HEK293T (cell line): ENCODE measurements at places on chromosomes 3 and 15.

DNA sequence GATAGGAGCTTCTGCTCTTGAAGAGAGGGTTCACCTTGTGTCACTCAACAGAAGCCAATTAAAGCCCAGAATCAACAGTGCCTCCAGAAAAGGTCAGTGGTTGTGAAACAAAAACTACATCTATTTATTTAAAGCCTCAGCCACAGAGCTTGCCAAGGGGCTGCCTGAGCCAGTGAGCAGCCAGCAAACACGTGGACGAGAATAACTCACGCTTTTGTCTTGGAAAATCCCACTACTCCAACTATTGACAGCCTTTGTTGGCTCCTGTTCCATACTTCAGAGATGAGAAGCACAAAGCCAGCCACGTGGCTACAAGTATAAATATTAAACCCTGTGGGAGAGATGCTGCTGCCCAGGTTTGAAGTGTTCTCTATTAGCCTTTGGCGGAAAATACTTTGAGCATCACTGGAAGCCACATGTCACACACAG, 10.3 kb downstream of the GPR156 start:
- DNase-seq: no peak

- no peak for DNase-seq
These were observed 227.0 kb downstream of the ARRDC4 start for GRCh38 chr15:98187549-98187948.

DNA sequence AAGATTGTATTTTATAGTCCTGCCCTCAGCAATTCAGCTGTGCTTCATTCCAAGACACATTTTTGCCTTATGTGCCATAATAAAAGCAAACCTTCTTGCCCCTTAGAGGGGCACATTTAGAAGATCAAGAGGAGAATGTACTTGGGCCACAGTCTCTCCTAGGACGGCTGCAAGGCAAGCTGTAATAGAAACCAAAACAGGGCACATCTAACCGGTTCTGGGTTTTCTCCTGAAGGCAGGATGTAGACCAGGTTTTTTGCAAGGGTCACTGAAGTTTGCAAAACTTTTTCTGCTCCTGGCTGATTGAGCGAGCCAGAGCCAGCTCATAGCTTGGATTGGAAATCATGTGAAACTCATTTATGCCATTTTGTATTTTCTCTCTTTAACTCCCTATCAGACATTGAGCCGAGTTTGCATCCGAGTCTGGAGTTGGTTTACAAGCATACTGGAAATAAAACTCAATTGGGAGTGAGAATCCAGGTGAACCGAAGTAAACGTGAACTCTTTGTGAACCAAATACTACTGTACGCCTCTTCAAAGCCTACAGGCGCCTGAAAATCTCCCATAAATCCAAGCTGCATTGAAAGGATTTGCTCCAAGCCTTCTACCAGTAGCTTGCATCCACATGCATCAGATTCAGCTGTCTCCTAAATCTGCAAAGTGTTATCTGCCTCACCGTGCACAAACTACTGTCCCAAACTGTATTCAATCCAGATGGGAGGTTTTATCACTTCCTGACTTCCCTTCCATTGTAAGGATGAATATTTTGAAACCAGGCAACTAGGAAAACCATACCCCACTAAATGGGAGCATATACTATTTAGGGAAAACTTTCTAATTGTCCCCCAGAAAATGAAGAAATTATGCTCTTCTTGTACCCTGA, 60.9 kb upstream of the TSC22D2 start:
- no peak for DNase-seq

DNA sequence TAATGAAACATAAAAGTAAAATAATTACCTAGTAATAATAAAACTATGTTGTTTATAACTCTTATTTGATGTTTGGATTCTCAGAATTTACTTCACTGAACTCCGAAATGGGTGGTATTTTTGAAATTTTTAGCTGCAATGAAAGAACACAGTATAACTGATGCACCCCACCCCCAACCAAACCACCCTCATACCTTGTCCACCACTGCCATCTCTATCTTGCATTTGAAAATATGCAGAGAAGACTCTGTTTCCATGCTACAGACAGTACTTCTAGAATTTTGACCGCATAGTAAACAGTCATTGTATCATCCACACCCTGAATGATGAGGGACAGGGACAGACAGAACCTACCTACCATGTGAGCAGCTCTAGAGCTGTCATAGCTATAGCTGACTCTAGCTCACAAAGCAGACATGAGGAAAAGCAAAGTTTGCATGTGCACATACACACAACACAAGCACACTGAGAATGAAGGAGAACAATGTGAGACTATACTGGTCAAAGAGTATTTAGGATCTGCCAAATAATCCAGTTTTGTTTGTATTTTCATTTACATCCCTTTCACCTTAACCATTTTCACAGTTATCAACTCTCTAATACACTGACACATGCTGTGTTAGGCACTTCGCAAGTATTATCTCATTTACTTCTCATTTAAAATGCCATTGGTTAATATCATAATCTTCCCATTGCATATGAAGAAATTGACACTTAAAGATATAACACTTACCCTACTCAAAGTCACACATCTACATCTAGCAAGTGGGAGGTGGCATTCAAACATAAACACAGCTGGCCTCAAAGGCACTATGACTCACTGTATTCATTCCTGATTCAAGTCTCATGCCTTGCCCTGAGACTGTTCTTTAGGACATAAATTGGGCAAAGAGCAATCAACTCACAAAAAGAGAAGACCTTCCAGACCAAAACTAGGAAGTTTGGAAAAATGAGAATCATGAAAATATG, 1014.7 kb upstream of the CFAP20DC start:
- no peak for DNase-seq

DNA sequence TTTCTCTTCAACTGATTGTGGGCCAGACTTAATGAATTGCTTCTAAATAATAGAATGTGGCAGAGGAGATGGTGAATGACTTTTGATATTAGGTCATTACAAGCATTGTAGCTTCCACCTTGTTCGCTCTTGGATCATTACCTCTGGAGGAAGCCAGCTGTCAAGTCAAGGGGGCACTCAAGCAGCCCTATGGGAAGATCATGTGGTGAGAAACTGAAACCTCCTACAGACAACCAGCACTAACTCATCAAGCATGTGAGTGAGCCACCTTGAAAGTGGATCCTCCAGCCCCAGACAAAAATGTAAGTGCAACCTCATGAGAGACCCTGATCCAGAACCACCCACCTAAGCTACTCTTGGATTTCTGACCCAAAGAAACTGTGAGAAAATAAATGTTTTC, 109.8 kb upstream of the TBC1D5 start:
- no peak for DNase-seq

DNA sequence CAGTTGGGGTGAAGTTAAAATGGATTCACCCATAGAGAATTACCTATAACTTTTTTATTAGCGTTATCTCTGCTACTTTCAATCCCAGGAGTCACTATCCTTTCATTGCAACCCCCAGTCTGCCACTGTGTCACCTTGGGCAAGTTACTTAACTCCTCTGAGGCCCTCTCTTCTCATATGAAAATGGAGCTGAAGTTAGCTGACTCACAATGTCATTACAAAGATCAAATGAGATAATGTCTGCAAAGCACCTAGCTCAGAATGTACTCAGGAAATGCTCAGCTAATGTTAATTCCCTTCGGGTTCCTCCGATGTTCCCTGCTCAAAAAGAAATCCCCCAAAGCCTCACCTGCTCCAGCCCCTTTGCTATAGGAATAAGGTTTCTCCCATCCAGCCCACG, 50.0 kb downstream of the TRIM42 start:
- no peak for DNase-seq

DNA sequence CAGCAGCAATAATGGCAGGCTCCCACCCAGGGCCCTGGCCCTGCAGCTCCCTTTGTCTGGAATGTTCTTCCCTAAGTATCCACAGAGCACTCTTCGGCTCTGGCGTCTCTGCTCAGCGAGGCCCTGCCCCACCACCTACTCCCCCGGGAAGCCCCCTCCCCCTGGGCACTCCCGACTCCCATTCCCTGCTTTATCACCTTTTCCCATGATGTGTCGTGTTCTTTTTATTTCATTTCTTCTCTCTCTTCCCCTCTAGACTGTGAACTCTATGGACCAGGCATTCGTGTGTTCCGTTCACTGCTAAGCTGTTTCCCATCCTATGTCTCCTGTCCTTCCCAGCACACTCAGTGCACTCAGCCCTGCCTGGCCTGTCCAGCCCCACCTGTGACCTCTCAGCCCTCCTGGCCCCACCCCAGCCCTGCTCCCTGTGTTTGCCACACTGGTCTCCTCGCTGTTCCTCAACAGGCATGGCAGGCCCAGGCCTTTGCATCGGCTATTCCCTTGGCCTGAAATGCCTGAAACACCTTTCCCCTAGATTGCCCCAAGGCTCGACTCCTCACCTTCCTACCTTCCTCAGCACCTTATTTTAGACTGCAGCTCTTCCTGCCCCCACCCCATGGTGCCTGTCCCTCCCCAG, 107.4 kb downstream of the TPRA1 start:
- DNase-seq: no peak

- no peak for DNase-seq
These were observed 372.8 kb upstream of the TBL1XR1 start for GRCh38 chr3:177569875-177570657.

GRCh38 chr3:107578523-107578922, 55.8 kb downstream of the BBX start:
- DNase-seq: no peak

DNA sequence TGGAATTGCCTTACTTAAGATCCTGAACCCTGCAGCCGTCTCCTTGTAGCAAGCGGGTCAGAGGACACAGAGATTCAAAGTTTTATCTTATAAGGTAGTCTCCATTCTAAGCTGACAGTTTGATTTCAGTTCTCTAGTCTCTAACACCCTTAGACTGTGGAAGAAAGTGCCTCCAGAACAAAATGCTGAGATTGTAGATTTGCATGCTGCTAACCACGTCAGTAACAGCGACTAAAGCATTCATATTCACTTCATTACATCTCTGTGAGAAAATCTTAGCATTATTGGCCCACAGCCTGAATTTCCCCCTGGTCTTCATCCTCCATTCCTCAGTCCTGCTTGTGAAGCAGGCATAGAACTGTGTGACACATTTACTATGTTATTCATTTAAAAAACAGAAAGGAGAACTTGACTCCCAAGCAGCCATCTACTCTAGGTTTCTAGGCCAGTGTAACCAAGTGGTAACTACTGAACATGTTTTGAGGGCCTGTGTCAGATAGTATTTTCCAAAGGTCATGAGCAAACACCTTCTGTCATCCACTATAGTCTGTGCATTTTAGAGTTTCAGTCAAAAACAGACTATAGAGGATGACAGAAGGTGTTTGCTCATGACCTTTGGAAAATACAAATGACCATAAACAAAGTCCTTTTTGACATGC, 27.4 kb downstream of the ARIH2 start:
- no peak for DNase-seq

- peak; percentile 81 for DNase-seq
These were observed 6.6 kb upstream of the RAB11A start for GRCh38 chr15:65862682-65863081.

DNA sequence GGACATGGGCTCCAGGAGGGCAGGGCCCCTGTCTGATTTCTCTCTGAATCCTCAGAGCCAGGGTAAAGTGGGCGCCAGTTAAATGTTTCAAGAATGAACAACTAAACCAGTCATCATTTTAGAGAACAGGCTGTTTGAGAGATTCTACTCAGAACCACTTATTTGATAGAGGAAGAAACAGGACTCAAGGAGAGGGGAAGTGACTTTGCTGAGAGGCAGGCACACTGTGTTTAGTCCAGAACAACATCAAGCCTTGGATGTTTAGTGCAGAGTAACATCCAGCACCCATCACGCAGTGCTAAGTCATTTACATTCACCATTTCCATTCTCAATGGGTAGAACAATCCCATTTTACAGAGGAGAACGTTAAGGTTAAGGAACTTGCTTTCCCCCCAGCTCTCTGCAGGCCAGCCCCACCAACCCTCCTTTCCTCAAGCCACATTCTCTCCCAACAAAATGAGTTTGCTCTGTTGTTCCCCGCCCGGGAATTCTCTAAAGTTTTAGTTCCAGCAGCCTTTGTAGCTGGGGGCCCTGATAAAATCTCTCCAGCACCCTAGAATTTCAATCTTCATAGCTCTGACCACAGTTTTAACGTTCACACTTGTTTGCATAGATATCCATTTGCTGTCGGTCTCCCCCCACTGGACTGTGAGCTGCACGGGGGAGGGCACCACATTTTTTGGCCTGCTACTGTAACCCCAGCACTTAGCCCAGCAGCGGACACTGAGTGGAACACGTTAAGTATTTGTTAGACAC, 962 bp downstream of the NMNAT3 start:
- no peak for DNase-seq

- DNase-seq: peak; percentile 52
These were observed 1.4 kb downstream of the PFN2 start for GRCh38 chr3:149969110-149969939.

DNA sequence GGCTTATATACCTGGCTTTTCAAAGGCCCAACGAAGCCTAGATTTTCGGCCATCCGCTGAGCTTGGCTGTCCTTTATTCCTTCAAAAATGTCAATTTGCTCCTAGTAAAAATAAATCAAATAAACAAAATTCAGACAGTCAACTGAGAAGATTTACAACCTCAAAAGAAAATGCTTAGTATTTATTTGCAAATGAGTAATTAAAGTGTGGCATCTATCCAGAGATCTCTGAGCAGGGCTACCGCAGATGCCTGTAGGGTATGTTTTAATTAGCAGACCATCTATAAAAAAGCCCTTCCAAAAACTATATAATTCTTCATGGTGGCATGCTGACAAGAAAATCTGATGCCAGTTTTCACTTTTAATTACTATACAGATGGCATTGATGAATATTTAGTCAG, 136.2 kb downstream of the SUCLG2 start:
- no peak for DNase-seq

DNA sequence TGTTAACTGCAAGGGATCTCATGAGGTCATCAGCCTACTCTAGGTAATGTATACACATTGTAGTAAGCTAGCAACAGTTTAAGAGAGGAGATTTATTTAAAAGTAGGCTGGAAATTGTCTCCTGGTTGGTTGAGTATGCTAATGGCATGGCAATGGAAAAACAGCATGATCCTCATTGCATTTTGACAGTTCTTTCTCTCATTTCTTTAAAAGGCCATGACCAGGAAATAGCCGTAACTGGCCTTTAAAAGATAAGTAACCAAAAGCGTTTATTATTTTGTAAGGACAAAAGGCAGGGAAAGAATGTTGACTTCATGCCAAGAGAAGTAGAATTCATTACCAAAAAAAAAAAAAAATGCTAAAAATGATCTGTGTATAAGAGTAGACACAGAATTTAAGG, 310.3 kb downstream of the FGF12 start:
- no peak for DNase-seq

DNA sequence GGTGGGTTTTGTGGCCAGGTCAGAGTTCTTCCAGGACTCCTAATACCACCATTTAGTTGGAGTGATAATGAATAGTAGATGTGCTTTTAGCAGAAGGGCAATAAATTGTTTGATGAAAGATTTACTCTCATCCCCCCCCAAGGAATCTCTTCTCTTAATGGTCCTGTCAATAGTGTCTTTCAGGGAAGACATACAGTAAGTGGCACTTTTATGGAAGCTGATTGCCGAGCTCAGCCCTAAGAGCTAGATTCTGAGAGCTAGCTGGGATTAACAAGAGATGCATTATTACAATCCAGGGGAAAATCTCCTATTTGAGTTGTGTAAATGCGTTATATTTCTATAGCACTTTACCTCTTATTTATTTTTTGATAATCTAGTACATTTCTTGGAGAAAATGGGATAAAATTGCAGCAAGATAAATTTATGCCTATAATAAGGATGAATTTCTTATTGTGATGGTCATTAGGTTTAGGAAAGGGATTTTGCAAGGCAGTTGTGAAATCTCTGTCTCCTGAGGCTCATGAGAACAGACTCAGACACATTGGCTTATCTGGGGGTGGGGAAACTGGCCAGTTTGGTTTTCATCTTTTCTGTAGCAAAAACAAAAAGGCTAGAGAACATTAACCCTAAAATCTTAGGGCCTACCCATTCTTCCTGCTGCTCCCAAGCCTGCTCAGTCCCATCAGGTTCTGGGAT, 41.6 kb upstream of the CLSTN2 start:
- no peak for DNase-seq

- peak; percentile 10 for DNase-seq
These were observed 185.2 kb downstream of the ANXA2 start for GRCh38 chr15:60212536-60212935.
